ENCODE measurements at places on chromosomes 3 and 15.

DNA sequence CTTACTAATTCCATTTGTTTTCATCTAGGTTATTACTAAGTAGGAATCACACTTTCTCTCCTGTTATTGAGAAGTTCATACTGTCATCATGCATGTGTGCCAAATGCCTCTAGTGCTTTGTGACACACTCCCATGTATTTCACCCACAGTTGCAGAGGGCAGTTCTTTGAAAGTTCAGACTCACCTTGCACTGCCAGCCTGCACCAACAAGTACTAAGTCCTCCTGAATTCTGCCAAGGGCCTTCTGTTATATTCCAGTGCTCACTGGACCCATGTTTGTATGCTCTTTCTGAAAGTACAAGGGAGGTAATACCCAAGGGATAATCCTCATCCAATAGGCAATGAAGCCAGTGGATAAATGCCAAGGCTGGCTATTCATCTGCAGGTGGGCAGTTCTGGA is 136.6 kb upstream of the ARPP21 start:
- no peak for DNase-seq

DNA sequence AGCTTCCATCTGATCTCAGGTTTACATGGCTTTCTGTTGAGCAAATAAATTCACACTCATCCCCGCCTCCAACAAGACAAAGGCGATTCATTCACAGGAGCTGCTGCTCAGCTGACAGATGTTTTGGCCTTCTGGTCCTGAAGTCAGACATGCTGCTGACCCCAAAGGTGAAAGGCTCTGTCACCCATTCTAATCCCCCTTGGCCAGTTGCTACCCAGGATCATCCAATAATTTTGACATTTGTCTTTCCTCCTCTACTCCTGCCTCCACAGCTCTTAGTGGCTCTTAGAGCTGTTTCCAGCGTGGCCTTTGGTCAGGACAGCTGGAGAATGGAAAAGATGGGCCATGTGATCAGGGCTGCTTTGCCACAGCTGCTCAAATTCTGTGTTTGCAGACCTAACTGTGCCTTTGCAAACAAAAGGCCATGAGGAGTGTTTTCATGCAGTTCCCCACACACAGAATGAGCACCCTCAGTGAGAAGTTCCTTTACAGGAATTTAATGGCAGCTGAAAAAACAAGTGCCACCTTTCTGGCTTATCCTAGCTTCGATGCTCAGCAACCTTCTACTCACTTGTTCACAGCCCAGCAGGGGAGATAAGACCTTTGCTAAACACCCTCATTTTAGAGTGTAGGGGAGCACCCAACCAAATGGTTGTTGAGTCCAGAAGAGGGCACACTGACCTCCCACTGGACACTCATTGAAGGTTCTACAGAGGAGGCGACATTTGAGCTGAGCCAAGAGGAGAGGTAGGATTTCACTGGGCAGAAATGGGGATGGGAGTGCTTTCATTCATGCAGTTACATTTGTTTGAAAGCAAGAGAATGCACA is 39.0 kb downstream of the CYP19A1 start:
- no peak for DNase-seq

DNA sequence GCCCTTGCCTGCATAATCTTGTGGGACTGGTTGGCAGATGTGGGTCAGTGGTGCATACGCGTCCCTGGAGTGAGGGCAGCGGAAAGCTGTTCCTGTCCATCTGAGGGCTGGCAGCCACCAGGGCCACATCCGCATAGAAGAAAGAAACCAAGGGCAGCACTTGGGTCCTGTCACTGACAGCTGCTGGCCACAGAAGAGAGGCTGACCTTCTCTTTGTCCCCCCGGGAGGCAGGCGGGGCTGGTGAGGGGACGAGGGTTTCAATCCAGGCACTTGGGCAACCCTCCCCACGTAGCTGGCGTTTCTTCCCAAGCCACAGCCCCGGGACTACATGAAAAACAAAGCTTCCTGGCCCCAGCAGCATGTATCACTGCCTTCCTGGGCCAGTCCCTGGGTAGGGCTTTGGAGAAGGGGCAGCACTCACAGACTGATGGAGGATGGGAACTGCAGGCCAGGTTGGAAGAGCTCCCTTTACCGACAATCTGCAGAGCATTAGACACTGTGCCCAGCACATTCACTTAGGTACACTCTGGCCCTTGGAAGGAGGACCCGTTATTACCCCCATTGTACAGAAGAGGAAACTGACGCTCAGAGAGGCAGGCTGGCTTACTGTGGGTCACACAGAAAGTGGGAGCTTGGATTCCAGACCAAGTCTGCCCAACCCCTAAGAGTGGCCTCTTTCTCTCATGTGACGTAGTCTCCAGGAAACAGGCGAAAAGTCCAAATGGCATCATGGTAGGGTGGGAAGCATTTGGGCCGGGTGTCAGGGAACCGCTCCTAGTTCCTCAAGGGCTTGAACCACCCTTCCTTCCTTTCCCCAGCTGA is 78.8 kb upstream of the SLC6A6 start:
- no peak for DNase-seq

DNA sequence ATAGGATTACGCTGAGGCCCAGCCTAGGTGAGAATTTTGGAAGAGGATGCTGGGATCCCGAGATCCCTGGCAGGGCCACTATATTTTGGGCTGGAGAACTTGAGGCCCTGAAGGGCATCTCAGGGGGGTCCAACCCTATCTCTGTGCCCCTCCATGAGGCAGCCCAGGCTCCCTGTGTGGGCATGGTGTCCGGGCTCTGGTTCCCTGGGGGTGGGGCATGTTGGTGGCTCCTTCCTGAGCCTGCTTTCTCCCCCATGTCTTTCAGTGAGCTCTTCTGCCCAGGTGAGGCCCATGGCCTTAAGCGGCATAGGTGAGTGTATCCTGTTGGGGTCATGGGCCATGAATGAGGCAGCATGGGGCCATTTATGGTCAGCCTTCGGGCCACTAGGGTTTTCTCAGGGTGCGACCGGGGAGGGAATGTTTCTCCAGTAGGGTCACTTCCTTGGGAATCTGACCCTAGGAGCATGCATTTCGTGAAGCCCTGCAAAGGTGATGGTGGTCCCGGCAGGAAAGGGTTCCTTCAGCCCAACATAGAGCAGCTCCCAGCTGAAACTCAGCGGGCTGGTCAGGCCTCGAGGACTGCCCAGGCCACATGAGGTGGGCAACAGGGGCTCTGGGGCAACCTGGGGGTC is 191.3 kb downstream of the UBE3A start:
- DNase-seq = no peak

GRCh38 chr15:29086001-29086400 is 183.6 kb downstream of the NSMCE3 start:
- no peak for DNase-seq

DNA sequence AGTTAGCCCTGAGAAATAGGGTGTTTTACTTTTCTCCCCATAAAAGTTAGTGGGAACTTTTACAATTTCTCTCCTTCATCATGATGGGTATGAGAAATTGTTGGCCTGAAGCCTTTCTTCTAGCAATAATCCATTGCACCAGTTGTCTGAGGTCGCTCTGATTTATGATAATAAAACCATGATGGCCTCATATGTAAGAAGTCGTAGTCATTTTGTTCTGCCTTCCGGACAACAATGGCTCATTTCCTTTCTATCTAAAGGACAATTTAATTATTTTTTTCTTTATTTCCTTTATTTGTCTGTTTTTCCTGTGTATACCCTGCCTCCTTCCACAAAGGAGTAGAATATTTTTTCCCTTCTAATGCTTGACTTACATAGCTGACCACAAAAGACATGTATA is 31.6 kb upstream of the GNB4 start:
- no peak for DNase-seq

DNA sequence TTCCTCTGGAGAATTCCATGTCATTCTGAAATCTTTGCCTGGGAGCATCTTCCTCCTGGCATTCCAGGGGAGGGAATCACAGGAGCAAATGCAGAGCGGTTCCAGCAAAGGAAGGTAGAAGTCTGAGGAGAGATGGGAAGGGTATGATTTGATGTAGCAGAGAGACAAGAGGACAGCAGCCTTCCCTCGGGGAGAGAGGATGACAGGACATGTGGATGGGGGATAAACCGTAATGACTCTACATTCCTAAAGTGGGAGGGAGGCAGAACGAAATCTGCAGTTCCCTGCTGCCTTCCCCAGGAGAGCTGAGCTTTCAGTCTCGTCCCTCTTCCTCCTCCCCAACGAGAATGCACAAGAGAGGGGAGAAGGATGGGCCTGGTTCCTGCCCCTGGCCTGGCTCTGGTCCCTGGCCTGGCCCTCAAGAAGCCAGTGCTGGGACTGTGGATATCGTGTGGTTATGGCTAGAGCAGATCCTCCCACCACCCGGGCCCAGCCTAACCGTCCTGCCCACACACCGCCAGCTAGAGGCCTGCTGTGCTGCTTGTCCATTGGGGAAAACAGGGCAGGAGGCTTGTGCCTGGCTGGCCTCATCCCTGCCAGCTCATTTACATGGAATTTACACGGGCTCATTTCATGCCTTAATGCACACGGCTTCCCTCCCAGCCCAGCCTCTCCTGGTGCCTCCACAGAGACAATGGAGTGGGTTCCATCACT is 26.6 kb downstream of the SEMA7A start:
- no peak for DNase-seq

- DNase-seq = no peak
Measured at GRCh38 chr3:196599734-196600128, 31.3 kb downstream of the FBXO45 start.

DNA sequence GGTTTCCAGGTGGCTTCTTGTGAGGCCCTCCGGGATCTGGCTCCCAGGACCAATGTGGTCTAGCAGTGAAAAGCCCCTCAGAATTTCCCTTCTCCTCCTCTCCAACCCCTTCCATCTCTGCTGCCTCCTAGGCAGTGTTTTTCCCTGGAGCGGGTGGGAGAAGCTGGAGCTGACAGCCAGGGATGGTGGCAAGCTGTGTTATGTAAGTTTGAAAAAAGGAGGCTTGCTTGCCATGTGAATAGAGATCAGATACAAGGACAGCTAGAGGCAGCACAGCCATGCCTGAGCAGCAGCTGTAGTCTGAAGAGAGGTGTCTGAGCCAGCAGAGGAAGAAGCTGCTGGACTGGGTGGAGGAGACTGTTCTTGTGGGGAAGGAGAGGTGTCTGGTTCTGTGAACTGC is 20.6 kb downstream of the SNAPC5 start:
- DNase-seq = no peak

- DNase-seq = no peak
Measured at GRCh38 chr15:90674476-90674875, 42.7 kb upstream of the BLM start.

- no peak for DNase-seq
Measured at GRCh38 chr15:27328186-27328585, 357.2 kb downstream of the GABRG3 start.

DNA sequence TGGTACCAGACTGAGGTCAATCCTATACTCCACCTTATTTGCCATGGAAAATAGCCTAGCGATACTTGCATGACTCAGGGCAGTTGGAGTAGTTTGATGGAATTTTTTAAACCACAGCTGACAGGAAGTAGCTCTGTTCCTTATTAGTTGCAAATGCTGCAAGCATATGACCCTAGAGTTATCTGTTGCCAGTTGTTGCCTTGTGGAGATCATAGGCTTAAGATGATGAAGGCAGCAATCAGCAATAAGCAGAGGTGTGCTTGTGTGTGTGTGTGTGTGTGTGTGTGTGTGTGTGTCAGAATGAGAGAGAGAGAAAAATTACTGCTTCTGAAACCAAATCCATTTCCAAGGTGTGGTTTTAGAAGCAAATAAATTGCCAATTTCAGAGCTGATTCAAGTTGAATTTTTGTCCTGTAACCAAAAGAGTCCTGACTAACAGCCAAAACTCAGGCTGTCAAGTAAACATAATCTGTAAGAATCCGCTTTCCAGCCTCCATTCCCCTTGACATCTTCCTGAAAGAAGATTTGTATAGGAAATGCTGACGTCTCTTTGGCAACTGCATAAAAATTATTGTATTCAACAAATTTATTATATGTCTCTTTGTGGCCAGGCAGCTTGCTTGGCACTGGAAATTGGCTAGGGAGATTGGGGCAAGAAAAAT is 141.2 kb downstream of the SERPINI1 start:
- no peak for DNase-seq

Data from stimulated activated CD8-positive, alpha-beta memory T cell treated with anti-CD3 and anti-CD28 coated beads, Interleukin-7, amount 100 ng/mL, for 1 hour (primary cell).